ENCODE measurements at places on chromosomes 5 and 9.

- no peak for DNase-seq
Observed at GRCh38 chr9:125484350-125485282, 222.4 kb downstream of the MAPKAP1 start.

DNA sequence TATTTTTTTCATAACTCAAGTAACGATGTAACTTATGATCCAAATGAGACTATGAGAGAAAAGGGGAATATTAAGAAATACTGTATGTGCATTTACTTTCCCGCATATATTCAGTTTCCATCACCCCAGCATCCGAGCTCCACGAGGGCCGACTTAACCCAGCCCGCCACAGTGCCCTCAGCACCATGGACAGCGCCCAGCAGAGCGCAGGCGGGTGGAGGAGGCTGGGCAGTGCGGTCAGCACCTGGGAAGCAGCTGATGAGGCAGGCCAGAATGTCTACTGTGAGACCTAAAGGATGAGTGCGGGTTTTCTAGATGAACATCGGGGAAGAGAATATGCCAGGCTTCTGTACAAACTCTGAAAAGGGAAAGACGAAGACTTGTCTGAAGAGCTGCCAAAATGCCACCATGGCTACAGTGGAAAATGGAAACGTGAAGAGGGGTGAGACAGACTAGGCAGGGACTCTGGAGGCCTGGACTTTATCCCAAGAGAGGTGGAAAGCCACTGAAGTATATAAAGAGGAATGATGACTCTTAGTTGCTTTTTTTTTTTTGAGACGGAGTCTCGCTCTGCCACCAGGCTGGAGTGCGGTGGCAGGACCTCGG is 34.5 kb upstream of the MED27 start:
- DNase-seq: peak; percentile 33

DNA sequence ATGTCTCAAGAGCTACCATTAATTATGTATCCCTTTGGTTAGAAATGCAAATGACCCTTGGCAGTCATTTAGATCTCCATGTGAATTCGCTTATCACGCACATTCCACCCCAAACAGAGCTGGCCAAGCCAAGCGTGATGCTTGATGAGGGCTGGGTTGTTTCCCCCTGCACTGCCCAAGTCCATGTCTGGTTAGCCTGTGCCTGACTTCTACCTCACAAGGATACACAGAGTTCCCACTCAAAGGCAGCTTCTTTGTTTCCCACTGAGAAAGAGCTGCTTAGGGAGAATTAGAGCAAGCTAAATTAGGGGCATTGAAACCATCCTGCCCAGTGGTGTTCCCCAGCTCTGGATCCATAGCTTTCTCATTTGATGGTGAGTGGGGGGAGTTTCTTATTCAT is 87.2 kb downstream of the FSTL4 start:
- no peak for DNase-seq

- peak; percentile 90 for DNase-seq
Observed at GRCh38 chr5:159345336-159345735, 15.0 kb upstream of the IL12B start.

GRCh38 chr5:55159763-55160492 is at the start of gene GPX8:
Gene GPX8 (plus strand): TSS chr5:55160171. CDS start chr5:55160193, 22 bp downstream.
- peak; percentile 41 for DNase-seq
